Thymus (tissue), 14 donors: ENCODE measurements at places on chromosomes 1 and 21. TPM values are rescaled to one million over a fixed set of nuclear protein-coding genes. Genes with fewer than 3 reads are reported as not detected.

Gene IGSF5
- 0.66 TPM for total RNA-seq

Gene CD1D
- 33.5 TPM for total RNA-seq

Gene PRR9
- 0.33 TPM for total RNA-seq

Gene LCE1B
- total RNA-seq = not detected

Gene LAMB3
- total RNA-seq = 13.9 TPM

Gene DIP2A
- total RNA-seq = 11.9 TPM

Gene LRRC8D
- total RNA-seq = 23.6 TPM

Gene SH2D1B
- total RNA-seq = 0.47 TPM

Gene KRTAP13-2
- not detected for total RNA-seq

Gene FAM72D
- 4.3 TPM for total RNA-seq

Gene MROH9
- 0.05 TPM for total RNA-seq

Gene S100A7
- total RNA-seq = 5.9 TPM

Gene NTNG1
- total RNA-seq = 5.1 TPM

Gene OR6K3
- not detected for total RNA-seq

Gene C1orf87
- 0.09 TPM for total RNA-seq

Gene ATP1B1
- total RNA-seq = 10.7 TPM

Gene PBXIP1
- total RNA-seq = 91.5 TPM

Gene S100A14
- total RNA-seq = 137 TPM

Gene OR2L13
- 0.05 TPM for total RNA-seq
